Erythroblast (primary cell): ENCODE measurements at places on chromosomes 2 and 18.

DNA sequence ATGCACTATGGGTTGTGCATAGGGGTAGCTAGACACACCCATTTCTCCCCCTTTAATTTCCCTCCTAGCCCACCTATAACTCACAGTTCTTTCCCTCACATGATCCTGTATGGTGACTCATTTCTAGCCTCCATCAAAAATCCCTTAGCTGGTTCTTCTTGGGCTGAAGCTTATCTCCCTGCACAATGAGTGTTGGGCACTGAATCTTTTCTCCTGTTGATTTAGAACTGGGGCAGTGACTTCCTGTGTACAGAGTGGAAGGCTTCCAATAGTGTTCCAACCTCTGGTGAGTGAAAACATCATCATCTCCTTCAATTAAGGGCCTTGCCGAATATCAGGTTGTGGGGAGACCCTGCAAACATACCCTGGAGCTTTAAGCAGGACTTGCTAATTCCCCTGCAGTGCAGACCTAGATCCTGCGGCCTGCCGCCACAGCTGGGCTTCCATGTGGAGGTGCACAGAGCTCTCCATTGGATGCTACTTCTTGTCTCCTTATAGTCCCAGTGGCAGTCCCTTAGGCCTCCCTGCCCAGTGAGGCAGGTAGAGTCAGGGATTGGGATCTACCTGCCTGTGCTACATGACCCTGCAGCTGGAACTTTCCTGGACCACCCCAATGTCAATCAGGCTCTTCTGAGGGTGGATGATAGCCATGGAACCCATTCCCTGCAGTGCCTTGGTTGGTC is 121.8 kb downstream of the PLB1 start:
- no peak for DNase-seq

- DNase-seq = no peak
Observed at GRCh38 chr2:46548521-46549144, 69.3 kb downstream of the TMEM247 start.

- DNase-seq = no peak
Observed at GRCh38 chr2:191171286-191171685, 20.5 kb upstream of the STAT4 start.

DNA sequence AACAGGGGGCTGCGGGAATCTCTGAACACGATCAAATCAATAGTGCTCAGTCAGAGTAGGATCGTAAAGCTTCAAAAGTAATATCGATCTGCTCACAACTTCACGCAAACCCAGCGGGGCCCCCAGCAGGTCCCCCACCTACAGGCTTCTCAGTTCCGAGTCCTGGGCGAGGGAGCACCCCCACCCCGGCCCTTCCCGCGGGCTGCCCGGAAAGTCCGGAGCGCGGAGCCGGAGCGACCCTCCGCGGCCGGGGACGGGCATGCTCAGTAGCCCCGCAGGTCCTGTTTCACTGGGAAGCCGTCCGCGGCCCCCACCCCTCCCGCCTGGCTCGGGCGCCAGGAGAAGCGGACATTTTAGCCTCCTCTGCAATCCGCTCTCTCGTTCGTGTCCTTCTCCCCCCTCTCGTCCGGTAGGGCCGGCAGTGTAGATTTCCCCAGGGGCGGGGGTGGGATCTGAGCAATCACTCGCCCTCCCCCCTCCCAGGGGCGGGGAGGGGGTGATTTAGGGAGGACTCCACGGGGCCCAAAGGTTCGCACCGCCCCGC is 3.3 kb upstream of the SPRED2 start:
- DNase-seq = peak; percentile 88

GRCh38 chr2:224180810-224181209 is 141.7 kb upstream of the SERPINE2 start:
- no peak for DNase-seq

DNA sequence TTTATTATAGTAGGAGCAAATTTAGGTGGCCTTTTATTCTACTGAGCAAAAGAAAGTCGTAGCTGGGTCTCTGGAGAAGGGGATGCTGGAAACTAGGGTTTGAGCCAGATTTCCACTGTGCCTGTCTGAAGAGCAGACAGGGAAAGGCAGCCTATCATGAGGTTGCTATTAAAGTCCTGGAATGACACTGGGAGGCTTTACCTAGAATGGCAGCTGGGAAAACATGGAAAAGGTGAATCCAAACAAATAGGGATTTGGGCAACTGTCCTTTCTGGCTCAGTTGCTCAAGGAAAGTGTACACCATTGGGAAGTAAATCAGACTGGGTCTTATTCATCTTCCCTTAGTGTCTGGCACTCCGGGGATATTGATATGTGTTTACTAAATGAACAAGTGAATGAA is 154.6 kb downstream of the MTX2 start:
- no peak for DNase-seq

- no peak for DNase-seq
Observed at GRCh38 chr18:54829856-54830255, 1.6 kb downstream of the RAB27B start.

- DNase-seq = no peak
Observed at GRCh38 chr2:60643747-60644146, 90.3 kb upstream of the BCL11A start.

GRCh38 chr2:13822365-13822764 is 810.2 kb upstream of the LRATD1 start:
- DNase-seq = no peak

GRCh38 chr2:62662131-62662530 is 43.4 kb upstream of the EHBP1 start:
- DNase-seq = no peak

GRCh38 chr18:79629606-79630005 is 50.0 kb upstream of the CTDP1 start:
- DNase-seq = no peak

- DNase-seq = peak; percentile 59
Observed at GRCh38 chr2:173187941-173188788, 112.5 kb downstream of the MAP3K20 start.

DNA sequence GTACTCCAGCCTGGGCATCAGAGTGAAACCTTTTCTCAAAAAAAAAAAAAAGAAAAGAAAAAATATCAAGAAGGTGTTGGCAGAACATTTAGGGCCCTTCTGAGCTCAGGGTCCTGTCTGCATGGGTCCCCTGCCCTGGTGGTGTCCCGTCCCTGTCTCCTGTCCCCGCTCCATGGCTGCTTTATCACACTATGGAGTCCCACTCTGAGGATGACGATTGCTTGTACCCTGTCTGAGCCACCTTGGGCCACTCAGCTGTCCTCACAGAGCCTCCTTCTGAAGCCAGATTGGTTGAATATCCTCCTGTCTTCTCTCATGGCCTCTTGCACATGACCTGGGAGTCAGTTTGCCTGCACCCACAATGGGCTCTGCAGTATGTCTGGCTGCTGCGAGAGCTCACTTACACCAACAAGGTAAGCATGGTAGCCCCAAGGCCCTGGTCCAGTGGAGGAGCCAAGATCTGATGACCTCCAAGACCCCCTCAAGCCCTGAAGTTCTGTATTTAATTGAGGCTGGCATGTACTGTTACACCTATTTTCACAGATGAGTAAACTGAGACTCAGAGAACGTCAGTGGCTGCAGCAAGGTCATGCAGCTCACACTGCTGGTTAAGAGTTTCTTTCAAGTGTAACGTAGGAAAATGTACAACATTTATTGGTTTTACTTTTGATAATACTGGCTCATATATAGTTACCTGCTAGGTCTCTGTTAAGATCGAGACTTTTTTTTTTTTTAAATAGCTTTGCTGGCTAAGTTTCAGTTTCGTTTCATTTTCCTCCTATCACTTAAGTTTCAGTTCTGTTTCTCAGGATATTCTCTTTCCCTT is 16.9 kb upstream of the ZCCHC2 start:
- DNase-seq = peak; percentile 63

DNA sequence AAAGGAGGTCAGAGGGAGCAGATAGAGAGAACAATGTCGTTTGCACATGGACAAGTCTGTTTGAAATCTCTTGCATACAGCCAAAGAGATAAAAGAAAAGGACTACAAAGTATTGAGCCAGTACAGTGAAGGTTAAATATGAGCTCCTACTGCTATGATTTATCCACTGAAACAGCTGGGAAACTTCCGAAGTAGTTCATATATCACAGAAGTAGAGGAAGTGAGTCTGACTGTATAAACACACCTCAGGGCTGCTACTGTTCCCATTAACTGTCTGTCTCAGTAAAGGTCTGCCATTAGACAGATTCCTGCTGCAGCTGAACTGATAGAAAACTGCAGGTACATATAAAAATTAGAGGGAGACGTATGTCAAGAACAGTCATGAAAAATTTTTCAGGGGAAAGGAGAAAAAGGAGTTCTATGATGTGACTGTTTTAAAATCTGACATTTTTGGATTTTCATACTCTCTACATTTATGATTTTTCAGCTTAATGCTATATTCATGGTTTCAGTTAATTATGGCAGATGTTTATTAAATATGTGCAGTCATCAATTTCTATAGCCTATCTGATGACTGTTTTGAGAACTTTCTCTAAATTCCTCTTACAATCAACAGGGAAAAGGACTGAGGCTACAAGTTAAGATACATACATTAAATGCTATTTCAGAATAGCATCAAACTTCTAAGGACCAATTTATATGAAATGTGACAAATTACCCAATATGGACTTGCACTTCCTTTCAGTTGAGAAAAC is 364.7 kb downstream of the ERBB4 start:
- DNase-seq = no peak

- DNase-seq = no peak
Observed at GRCh38 chr2:172093416-172094293, 8.3 kb downstream of the DLX1 start.

GRCh38 chr2:41943159-41943558 is 104.7 kb upstream of the PKDCC start:
- no peak for DNase-seq
